ENCODE measurements at places on chromosomes 5 and 9.

GRCh38 chr5:156598964-156599363 lies 251.1 kb upstream of the PPP1R2B start:
- DNase-seq = no peak

GRCh38 chr9:131522257-131523085 lies 8.6 kb downstream of the UCK1 start:
- DNase-seq = no peak

DNA sequence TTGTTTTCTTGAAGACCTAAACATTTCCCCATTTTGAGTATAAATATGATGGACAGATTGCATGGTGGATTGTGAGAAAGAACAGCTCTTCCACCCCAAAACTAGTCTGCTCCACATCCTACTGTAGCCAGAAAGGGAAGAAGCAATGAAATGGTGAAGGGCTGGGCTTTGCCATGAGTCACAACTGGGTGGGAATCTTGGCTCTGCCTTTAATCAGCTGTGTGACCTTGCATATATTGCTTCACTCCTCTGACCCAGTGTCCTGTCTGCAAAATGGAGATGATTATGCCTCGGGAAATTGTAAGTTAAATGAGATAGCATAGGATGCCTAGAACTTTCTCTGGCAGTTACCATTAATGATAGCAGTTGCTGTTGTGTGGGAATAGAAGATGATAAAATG lies 101.9 kb downstream of the PDE8B start:
- no peak for DNase-seq

DNA sequence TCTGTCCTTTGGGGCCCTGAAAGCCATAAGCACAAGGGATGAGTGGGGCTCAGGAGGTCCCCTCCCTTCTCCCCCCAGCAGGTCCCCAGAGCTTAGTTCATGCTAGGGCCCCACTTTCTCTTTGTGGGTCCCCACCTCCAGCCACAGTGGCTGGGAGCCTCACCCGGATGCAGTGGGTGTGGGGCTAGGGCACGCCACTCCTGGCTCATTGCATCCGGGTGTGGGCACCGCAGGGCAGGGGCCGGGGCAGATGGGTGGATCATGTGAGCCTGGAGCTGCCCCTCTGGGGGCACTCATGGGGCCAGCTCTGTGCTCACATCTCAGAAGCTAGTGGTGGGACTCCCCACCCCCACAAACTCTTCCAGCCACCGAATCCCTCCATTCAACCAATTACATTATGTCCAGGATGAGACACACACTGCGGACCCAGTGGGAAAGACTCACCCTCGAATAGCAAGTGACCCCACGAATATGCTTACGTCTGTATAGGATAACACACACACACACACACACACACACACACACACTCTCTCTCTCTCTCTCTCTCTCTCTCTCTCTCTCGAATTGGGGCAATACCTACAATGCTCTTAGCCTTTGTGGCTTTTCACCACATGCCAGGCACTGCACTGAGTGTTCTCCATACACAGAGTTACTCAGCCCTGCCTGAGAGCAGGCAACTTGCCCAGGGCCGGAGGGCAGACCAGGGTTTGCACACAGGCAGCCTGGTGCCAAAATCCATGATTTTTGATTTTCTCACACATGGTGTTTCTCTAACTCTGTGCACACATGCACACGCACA lies 16.8 kb upstream of the PHYKPL start:
- DNase-seq = no peak

GRCh38 chr5:1439388-1440097 lies 5.7 kb downstream of the SLC6A3 start:
- DNase-seq = no peak

GRCh38 chr9:132587592-132587955 lies 5.2 kb downstream of the BARHL1 start:
- no peak for DNase-seq

DNA sequence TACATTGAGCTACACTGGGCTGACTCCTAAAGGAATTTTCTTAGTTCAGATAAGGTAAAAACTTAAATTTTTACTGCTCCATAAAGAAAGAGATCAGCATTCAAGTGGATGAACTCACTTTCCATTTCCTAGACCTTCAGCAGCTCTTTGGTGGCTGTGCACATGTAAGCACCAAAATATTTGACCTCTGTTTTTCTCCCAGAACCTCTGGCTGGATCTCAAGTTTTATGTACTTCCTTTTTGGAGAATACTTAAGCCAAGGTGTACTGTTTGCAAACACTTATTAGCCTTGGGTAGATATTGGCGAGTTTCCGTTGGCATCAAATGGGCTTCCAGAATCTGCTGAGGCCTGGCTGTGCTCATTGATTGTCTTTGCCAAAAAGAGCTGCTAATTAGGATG lies 10.3 kb downstream of the TNC start:
- DNase-seq = no peak

DNA sequence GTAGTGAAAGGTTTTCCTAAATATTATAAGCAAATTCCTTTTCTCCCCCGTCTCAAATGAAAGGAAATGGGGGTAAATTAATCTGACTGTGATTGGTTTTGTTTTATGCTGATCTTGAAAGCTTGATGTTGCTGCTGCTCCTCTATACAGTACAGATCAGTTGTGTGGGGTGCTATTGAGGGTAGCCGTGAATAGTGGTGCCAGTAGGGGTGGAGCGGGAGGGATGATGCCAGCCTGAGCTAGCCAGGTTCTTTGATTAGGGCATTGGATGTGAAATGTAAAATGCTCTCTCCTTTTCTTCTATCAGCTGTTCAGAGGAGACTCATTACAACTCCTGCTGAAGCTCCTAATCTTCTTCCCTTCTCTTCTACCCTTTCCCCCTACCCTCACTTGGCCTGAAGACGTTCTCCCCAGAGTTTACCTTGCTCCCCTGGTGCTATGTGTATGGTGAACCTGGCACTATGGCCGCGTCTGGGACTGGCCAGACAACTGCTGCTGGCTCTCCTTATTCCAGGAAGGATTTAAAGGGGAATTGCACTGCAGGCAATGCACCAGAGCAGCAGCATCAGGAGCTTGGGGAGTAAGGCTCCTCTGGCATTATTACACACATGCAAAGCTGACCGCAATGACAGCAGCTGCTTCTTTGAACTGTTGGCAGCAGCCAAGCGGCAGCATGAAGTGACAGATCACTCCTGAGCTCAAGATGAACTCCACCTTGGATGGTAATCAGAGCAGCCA lies 566 bp downstream of the GPR21 start:
- DNase-seq = no peak

DNA sequence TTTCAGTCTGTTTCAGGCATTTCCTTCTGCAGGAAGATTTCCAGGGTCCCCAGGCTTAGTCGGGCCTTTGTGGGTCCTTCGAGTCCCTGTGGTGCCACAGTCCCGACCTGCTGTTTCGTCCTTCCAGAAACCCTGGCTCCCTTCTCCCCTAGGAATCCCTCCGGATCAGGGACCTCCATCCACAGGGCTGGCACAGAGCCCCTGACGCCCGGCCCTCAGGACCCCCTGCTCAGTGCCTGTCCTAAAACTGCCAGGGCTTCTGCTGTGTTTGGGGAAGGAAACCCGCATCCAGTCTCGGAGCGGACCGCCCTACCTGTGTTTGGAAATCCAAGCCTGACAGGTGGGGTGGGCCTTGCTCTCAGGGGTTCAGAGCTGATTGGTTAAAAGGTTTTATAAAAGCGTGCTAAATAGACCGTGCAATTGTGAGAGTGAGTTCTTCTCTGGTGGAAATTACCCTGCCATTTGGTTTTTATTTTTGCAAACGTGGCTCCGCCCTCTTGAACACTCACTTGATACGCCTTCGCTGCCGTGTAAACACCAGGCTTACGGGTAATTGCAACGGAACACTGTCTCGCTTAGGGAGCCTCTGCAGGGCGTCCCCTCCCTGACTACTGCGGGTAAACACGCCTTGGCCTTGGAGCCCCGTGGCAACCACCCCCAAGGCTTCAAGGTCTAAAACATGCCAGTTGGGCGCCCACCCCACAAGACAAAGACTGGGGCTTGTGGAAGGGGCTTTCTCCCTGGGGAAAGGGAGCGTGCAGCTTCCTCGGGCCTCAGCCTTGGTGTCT lies 121.2 kb downstream of the PHF2 start:
- DNase-seq = no peak

- no peak for DNase-seq
Measured at GRCh38 chr5:149946118-149946517, 1.5 kb upstream of the PDE6A start.

GRCh38 chr9:5478206-5478605 lies 27.9 kb downstream of the CD274 start:
- no peak for DNase-seq

DNA sequence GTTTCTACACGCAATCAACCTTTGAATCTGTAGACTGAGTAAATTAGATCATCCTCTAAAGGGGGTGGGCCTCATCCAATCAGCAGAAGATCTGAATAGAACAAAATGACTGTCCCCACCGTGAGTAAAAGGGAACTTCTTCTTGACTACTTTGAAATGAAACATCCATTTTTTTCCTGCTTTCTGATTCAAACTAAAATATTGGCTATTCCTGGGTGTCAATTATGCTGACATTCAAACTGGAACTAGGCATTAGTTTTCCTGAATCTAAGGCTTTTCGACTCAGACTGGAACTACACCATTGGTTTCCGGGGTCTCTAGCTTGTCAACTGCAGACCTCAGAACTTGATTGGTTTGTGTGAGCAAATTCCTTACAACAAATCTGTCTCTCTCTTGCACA lies 772.2 kb upstream of the CDH10 start:
- no peak for DNase-seq

DNA sequence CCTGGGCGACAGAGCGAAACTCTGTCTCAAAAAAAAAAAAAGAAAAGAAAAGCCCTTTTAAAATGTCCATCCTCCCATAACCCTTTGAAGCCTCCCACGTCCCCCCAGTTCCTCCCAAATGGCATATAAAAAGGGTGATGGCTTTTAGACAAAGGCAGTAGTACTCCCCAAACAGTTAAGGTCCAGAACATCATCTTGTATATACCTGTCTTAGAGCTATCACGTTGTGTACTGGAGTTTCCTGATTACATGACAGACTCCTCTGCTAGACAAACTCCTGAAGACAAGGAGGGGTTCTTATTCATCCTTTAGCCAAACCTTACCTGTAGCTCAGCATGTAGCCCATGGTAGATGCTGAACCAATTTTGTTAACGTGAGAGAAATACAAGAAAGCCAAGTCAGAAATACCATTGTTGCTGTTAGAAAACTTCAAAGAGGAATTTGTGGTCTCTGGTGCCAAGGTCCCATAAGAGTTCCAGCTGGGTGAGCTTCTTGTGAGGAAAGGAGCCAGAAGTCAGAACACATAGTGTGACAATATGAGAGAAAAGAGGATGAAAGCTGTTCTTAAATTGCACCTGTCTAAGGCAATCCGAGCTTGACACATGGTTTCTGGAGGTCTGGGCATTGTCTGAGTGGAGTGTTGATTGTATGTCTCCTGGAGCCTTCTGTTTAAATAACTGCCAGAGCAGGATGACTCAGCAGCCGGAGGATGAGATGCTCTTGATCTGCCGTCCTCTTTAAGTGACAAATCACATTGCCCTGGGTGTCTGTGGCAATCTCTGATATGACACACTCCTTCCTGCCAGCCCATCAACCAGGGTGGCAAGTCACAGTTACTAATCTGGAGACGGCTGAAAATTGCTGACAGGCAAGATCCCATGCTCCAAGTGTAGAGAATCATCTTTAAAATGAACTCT lies 69.1 kb downstream of the ARRDC3 start:
- peak; percentile 31 for DNase-seq

GRCh38 chr5:129474544-129474943 lies 14.4 kb downstream of the ADAMTS19 start:
- no peak for DNase-seq

- no peak for DNase-seq
Measured at GRCh38 chr5:4359847-4360246, 764.2 kb downstream of the IRX1 start.

GRCh38 chr9:71487061-71487460 lies 281.3 kb downstream of the CEMIP2 start:
- no peak for DNase-seq

DNA sequence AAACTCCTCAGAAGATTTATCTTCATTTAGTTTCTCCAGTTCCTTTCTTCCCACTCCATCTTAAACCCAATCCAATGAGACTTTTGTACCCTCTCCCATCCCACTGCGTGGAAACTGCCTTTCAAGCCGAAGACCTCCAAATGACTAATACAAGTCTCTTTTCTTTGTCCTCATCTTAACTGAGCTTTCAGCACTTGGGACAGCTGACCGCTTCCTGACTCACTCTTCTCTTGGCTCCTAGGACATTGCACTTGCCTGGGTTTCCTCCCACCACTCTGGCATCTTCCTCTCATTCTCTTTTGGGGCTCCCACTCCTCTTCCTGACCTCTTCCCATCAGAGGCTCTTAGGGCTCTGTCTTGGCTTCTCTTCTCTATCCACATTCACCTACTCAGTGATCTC lies 243.7 kb downstream of the HSPA4 start:
- no peak for DNase-seq

- DNase-seq = no peak
Measured at GRCh38 chr5:72402959-72403628, 82.9 kb downstream of the PTCD2 start.

GRCh38 chr5:96248131-96248530 lies 184.9 kb downstream of the PCSK1 start:
- no peak for DNase-seq

DNA sequence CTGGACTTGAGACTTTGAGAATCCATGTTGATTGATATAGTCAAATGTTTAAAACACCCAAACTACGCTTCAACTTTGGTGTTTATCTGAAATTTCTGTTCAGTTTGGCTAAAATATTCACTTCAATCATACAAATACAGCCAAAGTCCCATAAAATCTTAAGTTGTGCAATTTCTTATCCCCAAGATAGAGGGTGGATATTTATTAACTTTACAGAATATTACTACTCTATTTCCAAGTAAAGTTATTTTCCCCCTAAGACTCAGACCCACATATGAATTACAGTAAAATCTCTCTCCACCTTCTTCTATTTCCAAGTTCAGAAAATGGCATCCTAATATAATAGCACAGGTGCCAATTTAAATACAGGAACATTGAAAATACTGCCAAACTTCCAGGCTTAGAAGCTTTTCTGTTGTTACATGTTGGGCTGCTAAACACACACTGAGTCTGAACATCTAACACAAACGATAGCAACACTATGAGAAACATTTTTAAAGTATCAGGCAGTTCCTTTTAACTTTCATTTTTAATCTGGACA lies 290.3 kb downstream of the EBF1 start:
- DNase-seq = no peak

GRCh38 chr5:159933531-159934485 lies 17.5 kb downstream of the ADRA1B start:
- DNase-seq = no peak

DNA sequence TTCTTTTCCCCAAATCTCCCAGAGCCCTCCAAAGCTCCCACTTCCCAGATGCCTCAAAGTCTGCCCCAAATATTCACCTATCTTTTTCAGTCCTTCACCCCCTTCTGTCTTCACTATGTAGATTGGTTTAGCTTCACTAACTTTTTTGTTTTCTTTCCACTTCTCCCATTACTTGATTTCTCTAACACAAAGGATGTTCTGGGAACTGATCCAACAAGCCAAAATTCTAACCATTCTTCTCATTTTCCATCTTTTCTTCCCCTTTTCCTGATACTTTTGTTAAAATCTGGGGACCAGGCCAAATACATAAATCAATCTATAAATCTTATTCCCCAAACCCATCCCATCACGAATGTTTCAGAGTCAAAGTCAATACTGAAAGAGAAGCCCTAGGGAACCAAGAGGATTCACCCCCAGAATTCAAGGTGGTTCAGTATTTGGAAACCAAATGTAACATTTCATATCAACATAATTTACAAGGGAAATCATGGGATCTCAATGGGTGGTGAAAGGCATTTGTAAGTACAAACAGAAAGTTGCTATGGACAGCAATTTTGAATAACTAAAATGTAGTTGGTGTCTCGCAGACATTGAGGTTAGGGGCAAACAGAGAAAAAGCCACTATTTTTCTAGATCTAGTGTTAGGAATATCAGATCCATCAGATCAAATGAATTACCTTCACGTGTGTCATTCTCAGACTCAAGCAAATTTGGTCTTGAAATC lies 35.3 kb downstream of the APTX start:
- no peak for DNase-seq
